ENCODE measurements at places on chromosomes 16 and 17. TPM values are rescaled to one million over a fixed set of nuclear protein-coding genes. Genes with fewer than 3 reads are reported as not detected.

Gene GPR139
- total RNA-seq: not detected

Gene UTS2R
- total RNA-seq: not detected

Gene CYGB
- total RNA-seq: 1.9 TPM

Gene OR1F1
- not detected for total RNA-seq

Gene HGS
- total RNA-seq: 194 TPM

Gene CLEC10A
- total RNA-seq: not detected

Gene TEX19
- total RNA-seq: 0.27 TPM

Gene BCO1
- total RNA-seq: 1.5 TPM
